ENCODE measurements at places on chromosomes 6 and 20.

DNA sequence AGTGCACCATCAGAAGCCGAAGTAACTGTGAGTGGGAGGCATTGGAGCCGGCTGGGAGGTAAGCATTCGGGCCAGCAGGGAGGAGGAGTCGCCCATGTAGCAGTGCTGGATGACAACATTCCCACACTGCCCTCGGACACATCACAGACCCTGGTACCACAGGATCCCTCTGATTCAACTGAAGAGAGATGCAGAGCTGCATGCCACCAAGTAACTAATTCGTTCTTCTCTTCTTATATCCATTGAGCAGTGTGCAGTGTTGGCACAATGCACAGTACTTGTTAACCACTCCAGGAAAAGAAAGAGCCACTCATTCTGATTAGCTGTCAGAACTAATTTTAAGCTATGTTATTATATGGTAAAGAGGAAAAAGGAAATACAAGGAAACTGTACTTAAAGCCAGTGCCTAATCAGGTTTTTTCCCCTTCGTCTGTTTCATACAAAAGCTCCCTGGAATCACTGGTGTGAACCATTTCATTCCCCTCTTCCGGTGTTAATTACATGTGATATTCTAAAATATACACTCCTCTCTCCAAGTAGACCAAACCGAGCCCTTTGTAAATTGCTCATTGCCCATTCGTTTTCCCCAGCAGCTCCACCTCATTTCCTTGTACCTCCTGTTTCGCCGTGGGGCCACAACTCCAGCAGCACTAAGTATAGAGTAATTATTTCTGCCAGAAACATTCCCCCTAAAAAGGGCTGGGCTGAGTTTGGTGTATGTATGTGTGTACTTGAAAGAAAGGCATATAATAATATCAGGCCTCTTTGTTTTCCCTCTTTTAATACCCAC is 32.4 kb upstream of the ADTRP start:
- no peak for DNase-seq

DNA sequence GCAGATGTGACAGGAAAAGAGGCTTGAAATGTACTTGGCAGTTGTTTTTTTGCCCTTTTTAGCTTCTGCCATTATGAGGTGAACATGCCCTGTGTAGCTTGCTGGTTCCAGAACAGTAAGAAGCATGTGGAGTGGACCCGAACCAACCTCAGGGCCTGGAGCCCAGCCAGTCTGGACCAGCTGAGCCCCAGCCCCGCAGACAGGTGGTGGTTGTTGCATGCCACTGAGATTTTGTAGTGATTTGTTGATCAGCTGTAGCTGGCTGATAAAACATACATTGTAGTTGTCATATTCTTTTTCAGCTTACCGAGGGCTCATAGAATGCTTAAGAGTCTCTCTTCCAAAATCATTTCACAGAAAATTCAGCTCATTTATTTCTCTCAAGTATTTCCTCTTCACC is 182.2 kb downstream of the FARS2 start:
- DNase-seq: no peak

- peak; percentile 19 for DNase-seq
These were observed at the start of gene LY86 for GRCh38 chr6:6588064-6588923. LY86 (plus strand) TSS chr6:6588720; CDS start chr6:6588735, 15 bp downstream.

GRCh38 chr6:124819346-124819745 is 142.9 kb upstream of the RNF217 start:
- DNase-seq: no peak
